ENCODE measurements at places on chromosomes 3 and 15. TPM values are rescaled to one million over a fixed set of nuclear protein-coding genes. Genes with fewer than 3 reads are reported as not detected.

- no peak for DNase-seq
These were observed 46.6 kb downstream of the APH1B start for GRCh38 chr15:63323798-63324563.

DNA sequence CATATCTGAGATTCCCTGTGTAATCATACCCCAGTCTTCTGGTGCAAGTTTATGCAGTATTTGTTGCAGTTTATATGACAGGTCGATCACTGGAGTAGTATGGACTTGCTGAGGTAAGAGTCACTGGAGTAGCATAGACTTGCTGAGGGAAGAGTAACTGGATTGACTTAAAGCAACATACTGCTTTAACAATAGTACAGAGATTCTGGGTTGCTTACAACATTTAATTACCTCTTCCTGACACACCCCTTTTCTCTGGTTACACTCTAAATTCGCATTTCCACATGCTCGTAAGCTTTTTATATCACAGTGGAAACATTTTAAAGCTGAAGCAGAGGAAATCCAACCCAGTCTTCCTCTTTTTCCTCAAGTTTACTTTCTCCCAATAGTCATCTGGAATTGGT is 11.8 kb downstream of the AAGAB start:
- peak; percentile 13 for DNase-seq

GRCh38 chr3:147152476-147152875 is 253.9 kb downstream of the ZIC4 start:
- DNase-seq: no peak

- peak; percentile 80 for DNase-seq
These were observed 38.2 kb upstream of the RHO start for GRCh38 chr3:129490273-129490675.

DNA sequence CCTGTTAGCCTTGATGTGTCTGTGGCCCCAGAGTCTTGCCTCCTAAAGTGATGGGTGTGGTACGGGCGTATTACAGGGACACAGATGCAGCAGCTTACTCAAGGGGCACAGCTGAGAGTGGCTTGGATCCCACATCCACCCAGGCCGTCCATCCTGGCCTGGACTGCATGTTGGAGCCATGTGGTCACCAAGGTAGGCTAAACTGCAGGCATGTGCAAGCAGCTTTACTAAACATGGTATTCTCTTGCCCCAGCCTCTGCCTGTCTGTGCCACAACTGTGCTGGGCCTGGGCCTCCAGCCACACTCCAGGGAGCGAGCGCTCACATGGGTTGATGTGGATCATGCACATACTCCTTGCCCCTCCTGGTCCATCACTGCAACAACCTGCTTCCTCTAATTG is 6.1 kb upstream of the GPR62 start:
- no peak for DNase-seq

DNA sequence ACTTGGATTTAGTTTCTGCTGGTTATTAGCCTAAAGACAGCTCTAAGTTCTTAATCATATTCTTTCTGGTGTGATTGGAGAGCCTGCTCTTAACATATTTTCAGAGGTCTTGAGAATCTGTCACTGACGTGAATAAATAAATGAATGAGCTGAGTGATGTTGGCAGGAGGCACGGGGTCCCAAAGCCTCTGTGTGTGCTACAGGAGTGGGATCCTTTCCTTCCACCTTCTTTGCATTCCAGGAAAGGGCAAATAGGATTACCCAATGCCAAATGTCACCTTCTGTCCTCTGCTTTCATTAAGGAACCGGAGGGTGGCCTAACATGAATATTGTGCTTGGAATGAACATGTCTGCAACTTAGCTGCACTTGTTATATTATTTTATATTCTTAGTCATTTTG is 53.1 kb downstream of the CD47 start:
- no peak for DNase-seq

- no peak for DNase-seq
These were observed 39.7 kb downstream of the TBC1D2B start for GRCh38 chr15:78037779-78038305.

- no peak for DNase-seq
These were observed 317.0 kb upstream of the LRRFIP2 start for GRCh38 chr3:37491343-37491742.

DNA sequence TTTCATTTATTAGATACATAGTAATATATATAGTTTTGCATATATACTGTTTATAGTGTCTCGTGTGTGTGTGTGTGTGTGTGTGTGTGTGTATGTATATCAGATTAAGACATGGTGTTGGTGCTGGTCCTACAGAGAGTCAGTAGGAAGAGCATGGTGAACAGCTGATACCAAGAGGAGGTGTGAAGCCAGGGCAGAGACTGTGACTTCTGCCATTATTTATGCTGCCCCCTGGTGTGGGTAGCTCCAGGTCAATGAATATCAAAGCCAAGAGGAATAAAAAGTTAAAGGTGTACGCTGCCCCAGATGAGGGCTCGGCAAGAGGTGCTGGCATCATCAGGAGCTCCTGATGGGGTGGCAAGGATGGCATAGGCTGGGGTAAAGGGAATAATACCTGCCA is 299.5 kb upstream of the RASGRP1 start:
- no peak for DNase-seq

GRCh38 chr3:69305011-69305410 is 80.9 kb downstream of the FRMD4B start:
- DNase-seq: no peak

DNA sequence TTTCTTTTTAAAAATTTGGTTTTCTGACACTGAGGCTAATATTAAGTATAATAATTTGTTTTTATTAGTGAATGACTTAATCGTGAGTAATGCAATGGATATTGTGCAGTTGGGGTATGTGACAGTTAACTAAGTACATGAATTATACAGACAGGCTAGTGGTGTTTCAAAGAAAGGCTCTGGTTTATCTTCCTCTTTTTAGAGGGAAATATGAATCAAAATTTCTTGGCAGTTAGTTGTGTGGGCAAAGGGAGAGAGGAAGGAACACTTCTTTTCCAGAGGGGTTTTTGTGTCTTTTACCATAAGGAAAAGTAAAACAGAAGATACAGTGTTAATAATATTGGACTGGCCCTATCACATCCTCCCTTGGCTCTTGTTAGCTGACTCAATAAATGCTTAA is 2.7 kb downstream of the ZNF654 start:
- no peak for DNase-seq

DNA sequence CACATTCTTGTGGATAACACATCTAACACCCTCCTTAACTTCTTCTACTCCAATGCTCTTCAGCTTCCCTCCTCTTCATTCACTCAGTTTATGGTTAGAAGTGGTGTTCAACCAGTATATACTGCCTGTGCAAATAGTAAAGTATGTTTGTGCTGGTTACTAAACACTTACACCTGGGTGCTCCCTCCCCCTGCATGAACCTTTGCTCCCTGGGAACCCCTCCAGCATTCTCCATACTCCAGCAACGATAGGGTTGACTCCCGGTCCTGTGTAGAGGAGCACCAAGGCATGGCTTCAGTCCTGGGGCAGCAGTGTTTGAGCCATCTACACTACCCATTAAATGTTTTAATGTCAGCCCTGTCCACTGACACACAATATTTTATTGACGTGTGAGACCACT is 407.5 kb upstream of the DPH6 start:
- DNase-seq: no peak

GRCh38 chr15:88029696-88030095 is 226.8 kb downstream of the NTRK3 start:
- DNase-seq: no peak

DNA sequence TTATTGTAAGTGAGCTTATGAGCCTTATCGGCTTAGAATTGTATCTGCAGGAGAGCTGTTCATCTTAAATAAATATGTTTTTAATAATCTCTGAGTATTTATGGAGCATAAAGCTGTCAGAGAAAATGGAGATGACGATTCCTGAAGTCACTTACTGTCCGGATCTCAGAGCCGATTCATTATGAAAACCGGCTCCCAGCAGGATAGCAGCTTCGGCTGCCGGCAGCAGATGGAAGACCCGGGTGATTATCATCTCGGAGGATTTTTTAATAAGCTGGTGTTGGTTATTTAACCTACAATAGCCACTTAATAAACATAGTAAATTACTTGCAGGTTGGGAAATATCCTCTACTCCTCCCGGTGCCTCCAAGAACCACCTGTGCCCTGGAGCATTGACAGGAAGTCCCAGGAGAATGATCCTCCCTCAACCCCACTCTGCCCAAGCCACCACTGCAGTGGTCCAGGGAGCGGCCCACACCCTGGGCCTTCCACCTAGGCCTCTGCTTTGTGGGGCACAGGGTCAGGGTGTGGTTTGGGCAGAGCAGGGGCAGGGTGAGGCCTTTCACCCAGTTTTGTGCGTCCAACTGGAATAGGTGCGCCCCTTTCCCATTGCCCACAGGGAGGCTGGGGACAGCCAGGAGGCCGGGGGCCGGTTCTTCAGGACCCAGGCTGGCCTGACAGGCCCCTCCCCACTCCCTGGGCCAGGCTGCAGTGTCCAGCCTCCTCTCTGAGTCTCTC is 42.2 kb upstream of the PRR23E start:
- DNase-seq: no peak

DNA sequence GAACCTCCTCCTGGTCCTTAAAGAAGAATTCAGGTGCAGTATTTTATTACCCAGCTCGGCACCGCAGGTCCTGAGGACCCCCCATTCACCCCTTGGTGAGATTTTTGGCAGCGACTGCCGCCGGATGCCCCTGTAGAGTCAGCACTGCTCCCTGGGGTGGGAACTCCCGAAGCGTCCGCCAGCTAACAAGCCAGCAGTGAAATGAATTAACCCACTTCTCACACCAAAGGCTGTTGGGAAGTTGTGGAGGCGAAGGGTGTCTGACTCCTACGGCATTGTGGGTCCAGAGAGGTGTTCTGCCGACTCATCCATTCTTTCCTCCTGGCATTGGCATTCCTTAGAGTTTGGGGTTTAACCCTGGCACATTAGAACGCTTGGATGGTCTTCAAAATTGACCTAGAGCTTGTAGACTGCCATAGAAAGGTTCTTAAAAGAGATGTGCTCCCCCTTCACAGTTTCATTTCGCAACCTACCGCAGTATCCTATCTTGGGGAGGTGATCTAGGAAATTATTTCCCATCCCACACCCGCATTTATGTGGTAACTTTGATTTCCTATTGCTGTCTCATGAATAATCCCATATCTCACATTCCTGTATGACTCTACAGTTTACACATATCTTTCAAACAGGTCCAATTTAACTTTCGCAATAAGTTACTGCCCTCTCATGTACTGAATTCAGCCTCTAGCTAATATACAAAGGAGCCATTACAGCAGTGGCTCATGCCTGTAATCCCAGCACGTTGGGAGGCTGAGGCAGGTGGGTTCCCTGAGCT is 879 bp upstream of the EIF5A2 start:
- DNase-seq: peak; percentile 11

- no peak for DNase-seq
These were observed 201.5 kb upstream of the RBMS3 start for GRCh38 chr3:29079358-29079757.

GRCh38 chr15:92924216-92924615 is 24.1 kb downstream of the CHD2 start:
- DNase-seq: no peak

GRCh38 chr3:154791611-154792010 is 288.5 kb upstream of the MME start:
- DNase-seq: peak; percentile 39

DNA sequence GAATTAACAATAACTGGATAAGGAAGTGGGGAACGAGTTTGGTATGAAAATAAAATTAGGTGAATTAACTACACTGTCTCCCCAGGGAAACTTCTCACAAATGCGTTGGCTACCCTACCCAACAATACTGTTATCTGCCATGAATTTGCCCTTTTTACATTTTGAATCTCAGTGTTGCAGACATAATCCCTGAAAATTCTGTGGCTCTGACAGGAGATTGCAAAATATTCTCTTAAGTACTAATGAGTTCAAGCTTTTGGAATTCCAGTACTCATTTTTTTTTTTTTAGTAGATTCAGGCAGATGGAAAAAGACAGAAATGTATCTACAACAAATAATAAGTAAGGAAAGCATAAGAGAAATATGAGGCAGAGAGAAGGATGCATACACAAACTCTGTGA is 332.6 kb downstream of the LSAMP start:
- peak; percentile 35 for DNase-seq

DNA sequence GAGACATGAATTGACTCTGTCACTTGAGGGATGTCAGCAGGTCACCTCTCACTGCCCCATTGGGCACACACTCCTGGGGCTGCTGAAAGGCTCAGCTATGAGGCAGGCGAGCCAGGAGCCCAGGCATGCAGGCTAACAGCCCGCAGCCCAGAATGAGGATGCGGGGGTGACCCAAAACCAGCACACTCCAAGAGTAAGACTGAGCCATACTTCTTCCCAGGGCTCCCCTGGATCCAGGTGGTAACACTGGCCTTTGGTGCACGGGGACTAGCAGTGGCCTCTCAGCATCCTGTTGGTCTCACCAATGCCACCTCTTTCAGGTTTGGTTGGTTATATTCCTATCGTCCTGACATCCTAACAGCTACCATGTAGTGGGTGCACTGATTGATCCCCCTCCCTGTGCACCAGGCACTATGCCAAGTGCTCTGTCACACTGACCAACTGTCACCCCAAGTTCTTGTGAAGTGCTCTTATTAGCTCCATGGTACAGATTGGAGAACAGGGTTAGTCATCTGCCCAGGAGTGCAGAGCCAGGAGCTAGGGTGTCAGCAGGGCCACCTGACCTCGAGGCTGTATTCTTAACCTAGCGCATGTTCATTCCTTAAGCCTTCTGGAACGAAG is 24.8 kb upstream of the SPTBN5 start:
- DNase-seq: no peak

DNA sequence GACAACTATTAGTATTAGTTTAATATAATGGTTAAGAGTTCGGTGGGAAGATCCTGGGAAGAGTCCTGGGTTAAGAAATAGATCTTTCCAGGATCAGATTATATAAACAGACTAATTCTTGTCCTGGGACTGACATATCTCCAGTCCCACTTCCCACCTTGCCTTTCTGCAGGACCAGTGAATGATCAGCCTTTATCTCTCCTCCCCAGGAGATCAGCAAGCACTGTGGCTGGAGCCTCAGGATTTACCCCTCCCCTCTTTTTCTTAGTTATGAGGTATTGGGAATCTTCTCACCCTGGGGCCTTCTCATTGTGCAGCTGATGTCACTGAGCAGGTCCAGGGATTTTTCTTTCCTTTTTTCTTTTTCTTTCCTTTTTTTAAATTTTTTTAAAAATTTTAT is 135.7 kb upstream of the UMPS start:
- no peak for DNase-seq

GRCh38 chr3:49410846-49411534 is 786 bp downstream of the RHOA start:
- peak; percentile 40 for DNase-seq

DNA sequence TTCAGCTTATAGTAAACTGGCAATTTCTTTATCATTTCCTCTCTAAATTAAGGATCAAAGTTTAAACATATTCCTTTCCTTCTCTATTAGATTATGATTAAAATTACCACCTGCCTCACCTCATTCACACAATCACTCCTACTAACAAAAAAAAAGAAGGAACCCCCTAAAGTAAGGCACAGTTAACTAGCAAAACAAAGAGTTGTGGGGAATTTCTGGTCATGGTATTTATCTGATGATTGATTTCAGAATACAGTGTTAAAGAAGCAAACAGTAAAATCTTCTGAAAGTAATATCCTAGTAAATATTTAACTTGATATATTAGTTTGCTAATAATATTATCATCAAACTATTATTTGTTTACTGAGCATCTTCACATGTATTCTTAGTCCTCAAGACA is 8.8 kb downstream of the GBE1 start:
- no peak for DNase-seq

The TM4SF4 gene
- 2.2 TPM for total RNA-seq

The SLCO2A1 gene
- total RNA-seq: 27.2 TPM

The APH1B gene
- 25.1 TPM for total RNA-seq

The LMOD3 gene
- 0.12 TPM for total RNA-seq

The RASGRF1 gene
- total RNA-seq: 71.2 TPM

The SAXO2 gene
- 45.7 TPM for total RNA-seq

The SNURF gene
- 78.4 TPM for total RNA-seq

The ANKUB1 gene
- total RNA-seq: 6.7 TPM

The AQP9 gene
- total RNA-seq: 31.3 TPM

The DPPA2 gene
- total RNA-seq: not detected

The SLC24A5 gene
- total RNA-seq: not detected

The FSIP1 gene
- 1.4 TPM for total RNA-seq
